ENCODE measurements at places on chromosomes 7 and 10.

DNA sequence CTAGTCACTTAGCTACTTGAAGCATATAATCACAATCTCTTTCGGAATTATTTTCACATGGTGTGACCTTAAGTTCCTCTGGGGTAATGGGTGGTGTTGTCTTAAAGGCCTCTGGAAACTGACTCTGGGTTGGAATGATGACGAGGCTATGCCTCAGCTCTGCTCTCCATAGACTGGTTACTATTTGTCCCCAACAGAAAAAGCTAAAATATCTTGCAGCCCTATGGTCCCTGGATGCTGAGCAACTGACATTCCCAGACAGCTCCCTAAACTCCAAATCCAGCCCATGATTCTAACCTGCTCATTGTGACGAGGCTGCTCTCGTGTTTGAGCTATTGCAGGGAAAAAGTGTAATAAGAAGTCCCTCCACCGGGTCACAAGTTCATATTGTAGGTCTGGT lies 51.6 kb downstream of the HBP1 start:
- DNase-seq: no peak

DNA sequence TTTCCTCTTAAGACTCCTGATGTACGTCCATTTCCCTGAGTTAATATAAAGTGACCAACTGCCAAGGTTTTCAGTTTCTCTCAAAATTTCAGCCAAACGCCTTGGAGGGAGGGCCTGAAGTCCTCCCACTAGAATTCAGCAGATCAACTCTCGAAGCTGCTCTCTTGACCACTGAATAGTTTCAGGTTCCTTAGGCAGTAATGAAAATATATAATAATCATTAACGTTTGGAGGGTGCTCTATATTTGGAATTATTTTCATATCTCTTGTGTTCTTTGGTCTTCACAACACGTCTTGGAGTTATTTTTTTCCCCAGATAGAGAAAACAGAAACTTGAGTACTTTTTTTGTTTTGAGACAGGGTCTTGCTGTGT lies 123.6 kb upstream of the SFMBT2 start:
- no peak for DNase-seq

- DNase-seq: no peak
Observed at GRCh38 chr10:15804109-15804508, 56.2 kb downstream of the MINDY3 start.

DNA sequence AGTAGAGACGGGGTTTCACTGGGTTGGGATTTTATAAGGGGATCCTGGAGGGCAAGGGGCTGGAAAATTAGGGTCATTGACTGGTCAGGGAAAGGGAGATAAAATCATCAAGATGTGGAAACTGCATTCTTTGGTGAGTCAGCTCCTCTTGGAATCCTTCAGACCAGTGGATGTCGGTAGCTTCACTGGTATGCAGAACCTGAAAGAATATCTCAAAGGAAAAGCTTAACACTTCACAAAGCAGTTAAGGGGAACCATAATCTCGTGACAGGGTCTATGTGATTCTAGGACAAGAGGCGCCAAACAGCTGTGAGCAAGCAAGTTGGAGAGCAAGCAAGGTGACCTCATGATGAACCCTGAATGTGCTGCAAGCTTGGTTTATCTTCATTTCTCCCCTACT lies 634.7 kb upstream of the AUTS2 start:
- DNase-seq: peak; percentile 8

DNA sequence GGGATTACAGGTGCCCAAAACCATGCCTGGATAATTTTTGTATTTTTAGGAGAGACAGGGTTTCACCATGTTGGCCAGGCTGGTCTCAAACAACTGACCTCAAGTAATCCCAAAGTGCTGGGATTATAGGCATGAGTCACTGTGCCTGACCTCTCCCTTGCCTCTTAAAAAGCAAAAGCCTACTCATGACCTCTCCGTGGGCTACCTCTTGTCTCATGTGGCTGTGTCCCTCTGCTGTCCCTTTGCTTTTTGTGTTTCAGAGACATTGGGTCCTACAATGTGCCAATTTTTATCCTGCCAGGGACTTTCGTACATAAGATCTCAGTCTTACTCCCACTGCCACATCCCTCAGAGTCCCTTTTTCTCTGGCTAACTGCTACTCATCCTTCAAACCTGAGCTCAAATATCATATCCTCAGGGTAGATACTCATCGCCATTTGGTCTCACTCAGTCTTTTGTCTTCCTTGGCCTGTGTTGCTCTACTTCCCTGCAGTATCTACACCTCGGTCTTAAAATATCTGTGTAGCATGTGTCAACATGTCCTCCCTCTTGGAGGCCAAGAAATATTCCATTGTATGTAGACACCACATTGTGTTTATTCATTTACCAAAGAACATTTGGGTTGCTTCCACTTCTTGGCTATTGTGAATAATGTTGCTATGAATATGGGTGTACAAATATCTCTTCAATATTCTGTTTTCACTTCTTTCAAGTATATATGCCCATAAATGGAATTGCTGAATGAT lies 465.0 kb upstream of the KLF6 start:
- DNase-seq: no peak

DNA sequence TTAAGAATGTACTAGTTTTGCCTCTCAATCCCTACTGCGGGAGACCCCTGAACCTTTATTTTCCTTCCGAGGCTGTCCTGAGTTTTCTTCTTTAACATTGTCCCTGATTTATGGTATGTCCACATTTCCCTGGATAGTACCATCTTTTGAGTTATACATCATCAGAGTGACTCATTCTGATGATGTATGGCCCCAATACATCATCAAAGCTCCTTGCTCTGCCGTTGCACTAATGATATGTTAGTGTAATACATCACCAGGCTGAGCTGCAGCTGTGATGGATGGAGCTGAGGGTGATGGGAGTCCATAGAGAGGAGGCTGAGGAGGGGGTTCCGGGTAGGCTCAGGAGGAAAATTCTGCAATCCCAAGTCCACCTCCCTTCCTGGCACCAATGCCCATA lies 986.5 kb downstream of the KCNMA1 start:
- DNase-seq: no peak

- DNase-seq: peak; percentile 80
Observed at GRCh38 chr10:67925449-67926005, 41.1 kb downstream of the SIRT1 start.

GRCh38 chr10:49444349-49444748 lies 48.5 kb upstream of the DRGX start:
- DNase-seq: no peak

DNA sequence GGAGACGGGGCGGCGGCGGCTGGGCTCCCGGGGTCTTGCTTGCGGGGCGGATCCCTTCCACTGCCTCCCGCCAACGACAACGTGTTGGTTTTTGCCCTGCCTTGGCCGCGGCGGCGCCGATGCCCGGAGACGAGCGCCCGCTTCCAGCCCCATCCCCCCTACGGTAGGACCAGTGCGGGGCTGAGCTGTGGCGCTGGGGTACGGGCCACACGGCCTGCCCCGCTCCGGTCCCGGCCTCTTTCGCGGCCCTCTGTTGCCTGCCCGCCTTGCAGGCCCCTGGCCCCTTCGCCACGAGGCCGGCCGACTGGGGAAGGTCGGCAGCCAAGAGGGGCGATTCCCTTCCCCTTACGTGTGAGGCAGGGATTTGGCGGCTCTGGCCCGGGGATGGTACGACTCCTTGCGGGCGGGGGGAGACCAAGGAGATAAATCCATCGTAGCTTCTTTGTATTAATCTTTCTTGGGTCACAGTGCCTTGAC lies 488 bp downstream of the EIF4H start:
- DNase-seq: peak; percentile 13

DNA sequence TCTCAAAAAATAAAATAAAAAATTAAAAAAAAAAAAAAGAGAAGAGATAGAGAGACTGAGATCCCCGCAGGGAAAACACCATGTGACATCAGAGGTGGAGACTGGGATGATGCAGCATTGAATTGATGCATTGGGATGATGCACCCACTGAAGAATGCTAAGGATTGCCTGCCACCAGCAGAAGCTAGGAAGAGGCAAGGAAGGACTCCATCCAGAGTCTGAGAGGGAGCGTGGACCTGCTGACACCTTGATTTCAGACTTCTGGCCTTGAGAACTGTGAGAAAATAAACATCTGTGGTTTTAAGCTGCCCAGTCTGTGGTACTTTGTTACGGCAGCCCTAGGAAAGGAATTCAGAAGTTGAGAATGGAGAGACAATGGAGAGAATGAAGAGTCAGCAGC lies 89.8 kb upstream of the PRPS1L1 start:
- peak; percentile 30 for DNase-seq

DNA sequence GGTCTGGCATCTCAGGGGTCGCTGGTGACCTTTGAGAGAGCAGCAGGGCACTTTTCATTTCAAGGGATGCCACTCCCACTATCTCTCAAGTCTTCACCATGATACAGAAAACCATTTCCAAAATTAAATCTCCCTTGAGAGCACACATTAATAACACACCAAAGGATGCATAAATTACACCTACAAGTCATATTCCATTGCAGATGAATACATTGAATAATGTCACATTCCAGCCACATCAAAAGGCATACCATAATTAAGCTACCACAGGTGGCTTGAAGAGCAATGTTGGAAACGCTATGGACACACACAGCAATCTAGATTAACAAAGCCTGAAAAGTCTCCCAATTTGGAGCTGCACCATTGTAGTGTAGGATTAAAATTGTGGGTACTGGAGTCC lies 353.3 kb upstream of the ZMIZ1 start:
- no peak for DNase-seq

GRCh38 chr7:159142199-159142598 lies 2.5 kb downstream of the VIPR2 start:
- DNase-seq: no peak

Data from HFFc6 (cell line).